ENCODE measurements at places on chromosomes 16 and 17.

- H3K36me3 ChIP-seq: no peaks in the 10 kb centered on the region
- H3K4me3 ChIP-seq: no peak overlapping the region
- no peak for DNase-seq
- no peaks in the 10 kb centered on the region for H3K4me1 ChIP-seq
- H3K27ac ChIP-seq: no peak overlapping the region
- H3K27me3 ChIP-seq: no peaks in the 10 kb centered on the region
Measured at GRCh38 chr16:82302042-82302727, 132.2 kb upstream of the MPHOSPH6 start.

- no peaks in the 10 kb centered on the region for H3K36me3 ChIP-seq
- H3K27me3 ChIP-seq: peaks cover 4% of the 10 kb centered on the region
Measured at GRCh38 chr16:2468233-2468724, 2.8 kb upstream of the NTN3 start.

- no peaks in the 10 kb centered on the region for H3K27me3 ChIP-seq
- peaks cover 9% of the 10 kb centered on the region for H3K4me1 ChIP-seq
- no peak overlapping the region for H3K4me3 ChIP-seq
Measured at GRCh38 chr16:71726476-71727315, 2.2 kb upstream of the PHLPP2 start.

GRCh38 chr16:4984174-4984990 is 26.3 kb downstream of the SEC14L5 start:
- H3K27me3 ChIP-seq: no peaks in the 10 kb centered on the region
- no peaks in the 10 kb centered on the region for H3K4me1 ChIP-seq
- no peak overlapping the region for H3K4me3 ChIP-seq
- no peak for DNase-seq

DNA sequence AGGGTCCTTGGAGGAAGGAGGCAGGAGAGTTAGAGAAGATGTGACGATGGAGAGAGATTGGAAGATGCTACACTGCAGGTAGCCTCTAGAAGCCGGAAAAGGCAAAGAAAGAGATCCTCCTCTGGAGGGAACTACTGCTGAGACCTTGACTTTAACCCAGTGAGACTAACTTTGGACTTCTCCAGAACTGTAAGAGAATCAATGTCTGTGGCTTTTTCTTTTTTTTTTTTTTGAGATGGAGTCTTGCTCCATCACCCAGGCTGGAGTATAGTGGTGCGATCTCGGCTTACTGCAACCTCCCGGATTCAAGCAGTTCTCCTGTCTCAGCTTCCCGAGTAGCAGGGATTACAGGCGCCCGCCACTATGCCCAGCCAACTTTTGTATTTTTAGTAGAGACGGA is 8.7 kb downstream of the BCL7C start:
- DNase-seq: no peak
- no peaks in the 10 kb centered on the region for H3K27me3 ChIP-seq
- no peak overlapping the region for H3K4me3 ChIP-seq

GRCh38 chr16:10539236-10539635 is 41.2 kb downstream of the EMP2 start:
- H3K4me3 ChIP-seq: no peak overlapping the region
- no peaks in the 10 kb centered on the region for H3K27me3 ChIP-seq
- H3K4me1 ChIP-seq: no peaks in the 10 kb centered on the region
- H3K27ac ChIP-seq: no peak overlapping the region

DNA sequence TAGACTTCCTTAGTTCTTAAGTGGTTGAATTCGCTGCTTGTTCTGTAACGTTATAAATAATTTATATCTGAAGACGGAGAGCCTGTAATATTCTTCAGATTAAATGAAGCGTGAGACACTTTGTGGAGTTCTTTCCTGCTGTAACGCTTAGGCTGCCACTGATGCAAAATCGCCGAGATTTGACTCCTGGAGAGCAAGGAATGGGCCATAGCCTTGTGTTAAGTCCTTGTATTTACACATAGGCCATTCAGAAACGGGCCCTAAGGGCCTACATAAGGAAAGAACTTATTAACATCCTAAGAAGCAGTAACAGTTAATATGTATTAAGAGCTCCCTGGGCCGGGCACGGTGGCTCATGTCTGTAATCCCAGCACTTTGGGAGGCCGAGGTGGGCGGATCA is 936 bp downstream of the EMC6 start:
- H3K4me3 ChIP-seq: peak overlapping the region; percentile 91
- no peak for DNase-seq
- H3K4me1 ChIP-seq: peaks cover 17% of the 10 kb centered on the region
- peak overlapping the region; percentile 76 for H3K27ac ChIP-seq
- H3K27me3 ChIP-seq: no peaks in the 10 kb centered on the region
- peaks cover 3% of the 10 kb centered on the region for H3K36me3 ChIP-seq

DNA sequence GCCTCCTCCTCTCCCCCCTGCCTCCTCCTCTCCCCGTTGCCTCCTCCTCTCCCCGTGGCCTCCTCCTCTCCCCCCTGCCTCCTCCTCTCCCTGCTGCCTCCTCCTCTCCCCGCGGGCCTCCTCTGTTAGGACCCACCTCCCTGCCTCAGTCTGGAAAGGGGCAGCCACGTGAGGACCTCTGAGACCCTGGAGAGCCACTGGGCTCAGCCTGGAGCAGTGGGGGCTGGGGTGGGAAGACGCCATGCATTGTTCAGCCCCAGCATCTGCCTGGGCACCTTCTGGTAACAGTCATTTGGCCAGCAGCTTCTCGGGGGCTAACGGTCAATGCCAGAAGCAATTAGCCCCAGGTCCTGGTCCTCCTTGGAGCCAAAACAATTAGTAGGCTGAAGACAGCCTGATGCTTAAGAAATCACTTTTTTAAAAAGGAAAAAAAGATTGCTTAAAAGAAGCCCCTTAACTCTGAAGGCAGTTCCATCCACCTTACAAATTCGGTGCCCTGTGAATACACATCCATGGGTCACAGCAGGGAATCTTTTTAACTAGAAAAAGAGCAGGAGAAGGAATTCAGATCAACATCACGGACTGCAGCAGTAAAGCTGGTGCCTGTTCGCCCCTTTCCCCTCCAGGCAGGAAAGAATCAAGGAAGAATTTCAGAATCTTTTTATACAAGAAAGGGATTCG is 29.8 kb downstream of the NXN start:
- H3K36me3 ChIP-seq: no peaks in the 10 kb centered on the region
- no peaks in the 10 kb centered on the region for H3K27me3 ChIP-seq
- H3K27ac ChIP-seq: no peak overlapping the region
- no peak overlapping the region for H3K4me3 ChIP-seq

DNA sequence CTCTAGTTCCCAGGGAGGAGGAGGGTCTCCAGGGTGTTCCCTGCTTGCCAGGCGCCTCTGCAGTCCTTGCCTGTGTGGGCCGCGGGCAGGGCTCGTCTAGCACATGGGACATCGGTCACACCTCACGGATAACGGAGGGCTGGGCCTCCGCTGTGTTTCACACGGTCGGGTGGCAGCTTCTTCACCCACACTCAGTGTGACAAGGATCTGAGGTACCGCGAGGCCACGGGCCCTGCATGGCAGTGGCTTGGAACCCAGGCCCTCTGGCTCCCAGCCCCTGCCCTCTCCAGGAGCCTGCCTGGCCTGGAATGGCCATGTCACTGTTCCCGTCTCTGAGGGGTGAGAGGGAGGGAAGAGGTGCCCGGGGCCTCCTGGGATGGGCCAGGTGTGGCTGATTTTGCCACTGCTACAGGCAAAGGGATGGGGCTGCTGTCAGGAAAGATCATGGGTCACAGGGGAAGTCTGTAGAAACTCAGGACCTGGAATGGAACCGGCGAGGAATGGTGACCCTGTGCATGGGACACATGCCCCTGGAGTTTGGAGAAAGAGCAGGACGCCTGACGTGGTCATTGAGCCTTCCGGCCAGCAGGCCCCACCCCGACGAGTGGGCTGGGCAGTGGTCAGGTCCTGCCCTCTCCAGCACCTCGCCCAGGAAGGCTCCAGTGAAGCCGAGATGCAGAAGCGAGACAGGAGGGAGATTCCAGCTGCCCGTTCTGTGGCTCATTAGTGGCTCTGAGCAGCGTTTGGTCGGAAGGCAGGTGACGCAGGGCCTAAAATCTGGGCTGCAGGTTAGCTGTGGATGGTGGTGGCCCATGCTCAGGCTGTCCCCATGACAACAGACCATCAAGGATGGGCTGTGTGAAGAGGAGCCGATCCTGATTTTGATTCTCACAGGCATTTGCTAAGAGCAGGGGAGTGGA is 76.5 kb upstream of the GSE1 start:
- DNase-seq: no peak
- H3K4me1 ChIP-seq: no peaks in the 10 kb centered on the region
- no peaks in the 10 kb centered on the region for H3K27me3 ChIP-seq
- no peak overlapping the region for H3K27ac ChIP-seq
- H3K4me3 ChIP-seq: no peak overlapping the region

Measured in naive thymus-derived CD4-positive, alpha-beta T cell (primary cell).